Activated T-cell treated with anti-CD3 and anti-CD28 coated beads, Interleukin-2, amount 50 U/mL, for 24 hours (primary cell): ENCODE measurements at places on chromosomes 2 and 18.

DNA sequence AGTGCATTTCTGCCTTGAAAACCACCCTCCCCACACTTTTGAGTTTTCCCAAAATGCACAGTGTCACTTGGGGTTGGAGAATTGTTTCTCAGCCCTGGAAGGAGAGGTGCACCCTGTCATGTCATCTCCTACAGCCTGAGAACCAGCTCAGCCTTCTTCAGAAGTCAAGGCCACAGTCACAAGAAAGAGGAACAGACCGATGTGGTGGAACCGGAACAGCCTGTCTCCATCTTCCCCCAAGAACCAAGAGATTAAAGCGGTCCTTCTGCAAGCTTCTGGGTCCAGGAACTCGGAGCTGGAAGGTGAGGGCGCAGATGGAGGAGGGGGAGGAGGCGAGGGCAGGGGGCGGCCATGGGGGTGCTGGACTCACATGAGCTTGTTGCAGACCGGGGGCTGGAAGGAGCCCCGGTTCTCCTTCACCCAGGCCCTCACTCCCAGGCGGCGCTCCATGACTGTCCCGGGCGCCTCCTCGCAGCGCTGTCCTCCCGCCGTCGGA lies 248 bp downstream of the HAAO start:
- DNase-seq = no peak

DNA sequence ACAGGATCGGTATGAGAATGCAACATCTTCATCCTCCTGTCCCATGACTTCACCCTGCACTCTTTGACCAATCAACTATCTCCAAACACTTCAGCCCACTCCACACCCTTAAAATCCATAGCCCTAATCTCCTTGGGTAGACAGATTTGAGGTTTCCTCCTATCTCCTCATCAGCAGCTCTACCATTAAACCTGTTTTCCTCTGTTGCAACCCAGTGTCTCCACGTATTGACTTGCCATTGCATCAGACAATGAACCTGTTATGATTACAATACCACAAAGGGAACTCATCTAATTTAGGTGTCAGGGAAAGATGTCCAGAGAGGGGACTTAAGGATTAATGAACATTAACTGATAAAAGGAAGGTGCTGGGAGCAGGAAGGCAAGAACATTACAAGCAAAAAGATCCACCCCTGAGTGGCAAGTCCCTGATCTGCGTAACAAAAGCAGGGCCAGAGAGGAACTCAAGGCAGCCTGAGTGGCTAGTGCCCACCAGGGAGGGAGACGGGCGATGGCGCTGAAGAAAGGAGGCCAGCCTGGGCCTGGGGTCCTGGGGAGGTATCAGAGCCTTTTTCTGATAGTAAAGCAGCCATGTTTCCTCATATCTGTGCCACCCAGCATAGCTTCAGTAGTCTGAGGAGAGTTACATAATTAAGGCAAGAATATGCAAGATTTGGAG lies 44.6 kb downstream of the AKAIN1 start:
- no peak for DNase-seq

GRCh38 chr2:233168445-233168844 lies 83.0 kb upstream of the ATG16L1 start:
- DNase-seq = no peak

- DNase-seq = peak; percentile 23
Observed at GRCh38 chr2:239312081-239312511, 88.7 kb downstream of the HDAC4 start.

GRCh38 chr2:12448846-12449505 lies 267.8 kb upstream of the TRIB2 start:
- no peak for DNase-seq

DNA sequence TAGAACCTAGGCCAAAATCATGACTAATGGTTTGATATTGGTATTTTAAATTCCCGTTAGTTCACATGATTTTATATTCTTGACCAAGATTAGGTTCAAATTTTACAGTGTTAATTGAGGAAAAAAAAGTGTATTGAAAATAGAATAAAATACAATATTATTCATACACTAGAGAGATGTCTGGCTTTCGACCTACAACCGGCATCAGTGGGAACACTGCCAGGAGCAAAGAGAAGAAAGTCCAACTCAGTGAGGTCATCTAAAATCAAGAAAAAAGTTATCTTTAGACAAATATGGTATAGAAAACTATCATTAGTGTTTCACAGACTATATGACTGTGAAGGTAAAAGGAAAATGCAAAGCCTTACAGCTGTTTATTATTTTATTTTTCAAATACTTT lies 81.5 kb downstream of the PIGN start:
- DNase-seq = no peak

- no peak for DNase-seq
Observed at GRCh38 chr2:165660361-165660760, 133.7 kb downstream of the GALNT3 start.

DNA sequence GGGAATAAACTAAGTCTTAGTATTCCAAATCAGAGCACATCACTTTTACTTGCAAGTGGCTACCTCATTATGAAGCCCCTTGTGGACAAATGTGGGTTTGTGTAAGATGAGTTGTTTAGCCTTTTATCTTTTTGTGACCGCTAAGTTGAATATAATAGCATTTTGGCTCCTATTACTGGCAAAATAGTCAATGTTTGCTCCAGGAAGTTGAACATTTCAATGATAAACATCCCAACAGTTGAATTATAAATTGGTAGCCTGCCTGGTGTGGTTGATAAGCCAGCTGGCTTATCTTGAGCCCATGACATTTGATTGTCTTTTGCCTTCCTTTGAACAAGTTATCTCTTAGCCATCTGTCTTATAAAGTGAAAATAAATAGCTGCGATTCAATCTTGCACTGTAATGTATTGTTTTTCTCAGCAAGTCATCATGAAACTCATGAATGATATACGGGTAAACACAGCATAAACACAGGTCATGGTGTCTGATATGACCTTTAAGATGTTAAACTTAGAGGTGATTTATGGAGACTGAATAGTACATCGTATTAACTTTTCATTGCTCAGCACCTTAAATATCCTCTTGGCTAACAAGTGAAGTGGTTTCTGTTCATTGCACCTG lies 338.4 kb downstream of the SOCS6 start:
- no peak for DNase-seq

DNA sequence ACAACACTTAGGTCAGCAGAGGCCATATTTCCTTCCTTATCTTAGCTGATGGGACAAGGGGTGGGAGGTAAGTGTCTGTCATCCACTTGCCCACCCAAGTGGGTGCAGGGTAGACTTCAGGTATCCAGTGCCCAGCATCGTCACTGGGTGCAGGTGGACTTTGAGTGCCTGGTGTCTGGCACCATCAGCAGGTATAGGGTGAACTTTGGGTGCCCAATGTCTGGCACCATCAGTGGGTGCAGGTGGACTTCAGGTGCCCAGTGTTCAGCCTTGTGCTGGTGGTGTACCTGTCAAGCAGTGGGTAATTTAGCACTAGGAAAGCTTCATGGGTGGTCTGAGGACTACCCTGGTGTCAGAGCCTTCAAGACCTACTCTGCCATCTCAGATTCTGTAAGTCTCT lies 175.6 kb downstream of the SEPTIN10 start:
- no peak for DNase-seq

- peak; percentile 44 for DNase-seq
Observed at GRCh38 chr18:8045884-8046281, 478.8 kb downstream of the PTPRM start.

- DNase-seq = no peak
Observed at GRCh38 chr2:182038576-182038975, 52.9 kb downstream of the PPP1R1C start.

- DNase-seq = no peak
Observed at GRCh38 chr18:62658028-62658427, 57.3 kb upstream of the PHLPP1 start.

DNA sequence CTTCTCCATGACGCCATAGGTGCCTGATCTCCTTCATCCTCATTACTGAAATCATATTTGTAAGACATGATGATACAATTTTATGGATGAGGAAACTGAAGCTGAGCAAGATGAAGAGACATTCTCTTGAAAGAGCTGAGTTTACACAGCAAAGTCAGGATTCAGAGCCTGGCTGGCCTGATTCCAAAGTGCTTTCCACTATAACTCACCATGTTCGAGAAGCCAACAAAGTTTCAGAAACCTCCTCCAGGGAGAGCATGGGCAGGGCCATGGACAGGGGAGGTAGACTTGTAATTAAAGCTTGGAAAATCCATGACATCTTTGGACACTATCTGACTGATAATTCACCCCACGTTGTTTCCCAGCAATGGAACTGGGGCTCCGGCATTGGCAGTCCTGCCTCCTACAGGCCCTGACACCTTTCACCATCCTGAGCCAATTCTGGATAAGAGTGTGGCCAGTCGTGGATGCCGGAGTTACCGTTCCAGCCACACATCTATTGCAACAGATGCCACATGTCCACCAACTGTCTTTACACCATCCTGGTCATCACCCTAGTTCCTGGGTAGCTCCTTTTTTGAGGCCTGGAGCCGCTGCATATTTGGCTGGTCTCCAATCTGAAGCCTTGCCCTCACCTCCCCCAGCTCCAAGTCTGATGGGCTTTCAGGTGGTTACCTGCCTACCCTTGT lies 85.0 kb upstream of the PPP1CB start:
- no peak for DNase-seq

DNA sequence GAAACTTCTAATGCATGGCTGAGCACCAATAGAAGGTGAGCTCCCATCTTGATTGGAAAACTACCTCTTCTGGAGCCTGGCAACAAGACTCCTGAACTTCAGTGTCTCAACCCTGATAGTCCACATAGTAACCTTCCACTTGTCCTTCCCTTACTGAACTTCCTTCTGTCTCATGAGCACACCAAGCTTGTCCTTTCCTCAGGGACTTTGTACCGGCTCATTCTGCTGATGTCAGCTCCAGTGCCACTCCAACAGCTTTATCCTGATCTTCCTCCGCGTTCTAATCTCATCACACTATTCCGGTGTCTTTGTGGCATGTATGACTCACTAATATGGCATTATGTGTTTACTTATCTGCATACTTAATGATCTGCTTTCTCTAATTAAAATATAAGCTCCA lies 862.0 kb upstream of the ID2 start:
- no peak for DNase-seq

GRCh38 chr2:167406558-167406957 lies 518.3 kb downstream of the XIRP2 start:
- DNase-seq = no peak

GRCh38 chr18:55185391-55185790 lies 226.1 kb upstream of the CCDC68 start:
- no peak for DNase-seq

- no peak for DNase-seq
Observed at GRCh38 chr2:134181219-134181618, 72.7 kb upstream of the MGAT5 start.

- DNase-seq = no peak
Observed at GRCh38 chr2:144443837-144444817, 75.8 kb downstream of the ZEB2 start.

GRCh38 chr2:187566266-187566665 lies 12.0 kb upstream of the TFPI start:
- DNase-seq = no peak

- DNase-seq = peak; percentile 52
Observed at GRCh38 chr2:144320491-144320890, 199.4 kb downstream of the ZEB2 start.

DNA sequence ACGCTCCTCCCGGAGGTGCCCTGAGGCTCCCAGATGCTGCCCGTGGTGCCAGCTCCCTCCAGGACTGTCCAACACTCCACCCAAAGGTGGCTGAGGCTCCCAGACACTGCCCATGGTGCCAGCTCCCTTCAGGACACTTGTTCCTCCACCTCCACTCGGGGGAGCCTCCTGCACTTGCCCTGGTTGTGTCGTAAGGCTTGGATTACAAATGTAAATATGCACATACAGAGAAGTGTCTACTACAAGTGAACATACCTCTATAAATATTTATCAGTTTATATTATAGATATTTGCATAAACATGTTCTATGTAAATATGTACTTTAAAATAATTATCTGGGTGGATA lies 143.3 kb downstream of the PXDN start:
- DNase-seq = no peak

- DNase-seq = no peak
Observed at GRCh38 chr2:23767876-23768621, 158.9 kb downstream of the ATAD2B start.

DNA sequence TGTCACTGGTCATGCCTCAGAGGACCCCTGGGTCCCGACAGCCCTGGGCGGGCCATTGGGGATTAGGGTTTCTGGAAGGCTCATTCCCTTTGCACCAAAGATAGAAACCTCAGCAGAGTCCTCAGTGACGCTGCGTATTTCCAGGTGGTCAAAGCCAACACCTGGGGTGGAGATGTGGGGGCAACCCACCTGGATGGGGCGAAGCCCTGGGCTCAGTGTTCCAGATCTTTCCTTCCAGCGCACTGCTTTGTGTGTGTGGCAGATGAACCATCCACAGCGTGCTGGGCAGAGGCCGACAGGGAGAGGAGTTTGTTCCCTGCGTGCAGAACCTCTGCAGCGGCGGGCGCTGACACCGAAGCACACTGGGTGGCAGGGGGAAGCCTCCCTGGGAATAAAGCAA lies 143.9 kb downstream of the CTIF start:
- DNase-seq = no peak

GRCh38 chr18:61531891-61532290 lies 198.7 kb downstream of the CDH20 start:
- DNase-seq = no peak

DNA sequence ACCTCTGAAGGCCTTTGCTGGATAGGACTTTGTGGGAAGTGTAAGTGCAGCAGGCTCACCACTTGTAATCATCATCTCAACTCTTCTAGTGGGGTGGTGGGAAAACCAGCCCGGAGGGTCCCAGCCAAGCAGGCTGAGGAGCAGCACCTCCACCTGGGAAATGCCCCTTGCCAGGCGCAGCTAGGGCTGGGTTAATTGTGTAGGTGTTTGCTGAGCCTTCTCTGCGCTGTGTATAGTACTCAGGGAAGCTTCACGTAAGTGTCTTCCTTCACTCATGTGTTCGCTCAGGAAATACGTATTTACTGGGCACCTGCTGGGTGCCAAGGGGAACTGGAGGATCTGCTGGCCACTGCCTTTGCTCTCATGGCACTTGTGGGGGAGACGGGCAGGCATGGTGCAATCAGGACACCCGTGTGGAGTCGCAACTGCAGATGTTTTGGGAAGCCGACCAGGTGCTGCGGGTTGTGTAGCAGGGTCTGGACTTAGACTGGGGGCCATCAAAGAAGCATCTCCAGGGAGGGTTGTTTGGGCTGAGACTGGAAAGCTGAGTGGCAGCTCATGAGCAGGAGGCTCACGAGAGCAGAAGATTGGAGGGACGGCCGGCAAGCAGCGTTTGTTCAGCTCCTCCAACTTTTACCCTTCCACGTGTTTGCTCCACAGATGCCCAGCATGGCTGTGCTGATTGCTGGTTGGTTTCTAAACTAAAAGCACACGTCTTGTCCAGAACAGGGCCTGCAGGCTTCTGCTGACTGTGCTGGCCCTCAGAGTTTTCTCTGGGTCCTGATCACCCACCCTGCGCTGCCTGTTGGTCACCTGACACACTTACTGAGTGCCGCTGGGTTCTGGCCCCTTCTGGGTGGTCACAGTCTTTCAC lies 164.6 kb downstream of the LDLRAD4 start:
- peak; percentile 55 for DNase-seq

GRCh38 chr18:21361307-21361880 lies 119.4 kb downstream of the GREB1L start:
- DNase-seq = no peak

GRCh38 chr2:233081232-233081730 lies 21.1 kb downstream of the INPP5D start:
- DNase-seq = peak; percentile 67

GRCh38 chr2:190794790-190795189 lies 85.8 kb upstream of the GLS start:
- DNase-seq = no peak
